ENCODE measurements at places on chromosomes 7 and 10.

DNA sequence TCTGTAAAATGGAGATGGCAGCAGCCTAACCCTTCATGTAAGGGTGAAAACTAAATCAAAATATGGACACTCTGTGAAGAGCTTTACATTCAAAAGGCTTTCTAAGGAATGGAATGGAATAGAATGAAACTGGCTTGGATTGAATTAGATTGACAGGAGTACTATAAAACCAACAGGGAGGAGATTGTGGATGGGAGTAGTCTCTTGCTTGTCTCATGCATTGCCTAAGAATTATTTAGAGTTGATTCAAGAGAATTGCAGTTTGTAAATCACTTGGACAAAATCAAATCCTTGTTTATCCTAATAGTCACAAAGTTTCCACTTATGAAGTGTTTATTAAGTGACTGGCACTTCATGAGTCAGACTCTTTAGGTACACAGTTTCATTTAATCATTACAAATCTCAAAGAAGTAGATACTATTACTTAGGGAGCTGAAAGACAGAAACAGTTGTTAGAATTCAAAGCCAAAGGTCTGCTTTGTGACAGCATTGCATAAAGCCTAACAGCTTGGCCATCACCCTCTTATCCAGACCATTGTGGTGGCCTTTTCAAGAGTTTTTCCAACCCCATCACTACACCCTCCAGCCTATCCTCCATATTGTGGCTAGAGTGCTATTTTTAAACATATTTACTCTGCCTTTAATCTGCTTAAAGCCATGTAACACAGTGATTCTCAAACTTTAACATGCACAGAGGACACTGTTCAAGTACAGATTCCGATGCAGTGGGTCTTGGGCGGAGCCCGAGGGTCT is 91.9 kb upstream of the GHITM start:
- no peak for DNase-seq

DNA sequence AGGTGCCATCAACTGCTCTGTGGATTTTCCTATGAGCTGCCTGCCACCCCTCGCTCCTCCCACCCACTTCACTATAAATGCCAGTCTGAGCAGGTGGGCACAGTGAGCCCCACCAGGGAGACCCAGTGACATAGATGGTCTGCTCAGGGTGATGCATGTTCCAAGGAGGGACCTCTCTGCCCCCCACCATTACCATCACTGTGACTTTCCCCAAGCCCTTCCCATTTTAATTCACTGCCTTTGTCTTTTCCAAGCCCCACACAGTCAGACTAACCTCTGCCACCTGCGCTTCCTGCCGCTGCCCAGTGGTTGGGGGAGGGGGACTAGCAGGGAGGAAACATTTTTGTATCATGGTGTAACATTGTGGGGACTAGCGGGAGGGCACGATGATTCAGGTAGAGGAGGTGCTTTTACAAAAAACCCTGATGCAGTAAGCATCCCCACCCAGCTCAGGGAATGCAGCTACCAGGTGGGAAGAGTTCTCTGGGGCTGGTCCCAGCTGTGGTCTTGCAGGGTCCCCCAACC is 24.6 kb downstream of the PRSS2 start:
- no peak for DNase-seq

- DNase-seq = peak; percentile 7
These were observed 58.7 kb upstream of the TFEC start for GRCh38 chr7:116089293-116089692.

DNA sequence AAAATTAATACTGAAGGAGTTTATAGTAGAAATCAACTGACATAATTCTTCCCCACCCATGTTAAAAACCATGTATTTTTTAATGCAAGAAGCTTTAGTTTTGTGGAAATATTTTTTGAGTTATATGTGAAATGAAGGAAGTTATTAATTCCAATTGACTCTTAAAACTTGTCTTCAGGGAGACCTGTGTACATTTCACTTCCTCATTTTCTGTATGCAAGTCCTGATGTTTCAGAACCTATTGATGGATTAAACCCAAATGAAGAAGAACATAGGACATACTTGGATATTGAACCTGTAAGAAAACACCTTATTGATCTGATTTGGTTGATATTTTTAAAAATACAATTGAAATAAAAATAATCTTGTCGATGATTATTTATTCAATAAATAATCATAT is 33.3 kb downstream of the CD36 start:
- DNase-seq = no peak

GRCh38 chr7:129356176-129356575 is 78.1 kb upstream of the STRIP2 start:
- no peak for DNase-seq

- no peak for DNase-seq
These were observed 290.9 kb downstream of the CAMK1D start for GRCh38 chr10:12639996-12640944.

- no peak for DNase-seq
These were observed 21.2 kb upstream of the IGF2BP3 start for GRCh38 chr7:23491502-23491901.

GRCh38 chr10:130707389-130707979 is 571.3 kb downstream of the GLRX3 start:
- no peak for DNase-seq

DNA sequence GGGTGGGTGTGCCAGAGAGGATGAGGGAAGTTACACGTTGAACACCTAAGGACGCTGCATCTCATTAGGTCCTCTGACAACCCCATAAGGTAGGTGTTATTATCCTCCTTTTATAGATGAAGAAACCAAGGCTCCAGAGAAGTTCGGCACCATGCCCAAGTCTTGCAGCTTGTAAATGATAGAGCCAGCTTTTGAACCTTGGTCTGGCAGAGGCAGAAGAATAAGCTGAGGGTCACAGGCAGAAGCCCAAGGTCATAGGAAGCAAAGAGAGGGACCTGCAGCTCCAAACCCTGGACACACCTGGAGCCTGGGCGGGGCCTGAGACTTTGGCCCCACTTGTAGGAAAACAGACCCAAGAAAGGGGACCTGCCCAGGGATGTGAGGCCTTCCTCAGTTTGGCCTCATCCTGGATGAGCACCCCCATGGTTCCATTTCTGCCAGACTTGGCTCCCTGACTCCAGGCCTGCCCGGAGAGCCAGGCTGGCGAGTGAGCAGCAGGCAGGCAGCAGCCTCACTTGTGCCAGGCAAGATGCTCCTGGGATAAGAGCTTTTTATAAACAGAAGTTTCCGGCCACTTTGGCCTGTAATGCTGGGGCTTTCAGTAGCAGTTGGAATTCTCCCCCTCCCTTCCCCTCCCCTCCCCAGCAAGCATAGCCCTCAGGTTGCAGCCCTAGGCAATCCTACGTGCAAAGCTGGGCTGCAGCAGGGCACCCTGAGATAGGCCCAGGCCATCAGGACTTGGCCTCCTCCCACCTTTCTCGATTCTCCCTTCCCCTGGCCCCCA is 2.4 kb downstream of the KCNH2 start:
- no peak for DNase-seq

DNA sequence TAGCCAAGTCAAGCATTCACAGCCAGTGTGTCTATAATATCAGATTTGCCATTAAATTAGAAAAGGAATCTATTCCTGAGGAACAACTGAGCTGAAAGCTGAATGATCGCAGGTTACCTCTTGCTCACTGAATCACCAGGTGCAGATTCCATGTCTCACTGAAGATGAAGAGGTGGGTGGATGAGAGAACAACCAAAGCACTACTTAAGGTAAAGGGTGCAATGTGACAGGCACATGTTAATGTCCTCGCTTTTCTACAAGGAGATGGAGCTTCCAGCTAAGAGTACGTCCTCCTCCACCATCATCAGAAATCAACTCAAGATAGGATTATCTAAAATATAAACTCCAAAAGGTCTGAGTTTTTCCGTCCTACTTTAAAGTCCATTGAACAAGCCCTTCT is 4.6 kb downstream of the SORCS1 start:
- DNase-seq = no peak
